ENCODE measurements at places on chromosomes 11 and 22. TPM values are rescaled to one million over a fixed set of nuclear protein-coding genes. Genes with fewer than 3 reads are reported as not detected.

DNA sequence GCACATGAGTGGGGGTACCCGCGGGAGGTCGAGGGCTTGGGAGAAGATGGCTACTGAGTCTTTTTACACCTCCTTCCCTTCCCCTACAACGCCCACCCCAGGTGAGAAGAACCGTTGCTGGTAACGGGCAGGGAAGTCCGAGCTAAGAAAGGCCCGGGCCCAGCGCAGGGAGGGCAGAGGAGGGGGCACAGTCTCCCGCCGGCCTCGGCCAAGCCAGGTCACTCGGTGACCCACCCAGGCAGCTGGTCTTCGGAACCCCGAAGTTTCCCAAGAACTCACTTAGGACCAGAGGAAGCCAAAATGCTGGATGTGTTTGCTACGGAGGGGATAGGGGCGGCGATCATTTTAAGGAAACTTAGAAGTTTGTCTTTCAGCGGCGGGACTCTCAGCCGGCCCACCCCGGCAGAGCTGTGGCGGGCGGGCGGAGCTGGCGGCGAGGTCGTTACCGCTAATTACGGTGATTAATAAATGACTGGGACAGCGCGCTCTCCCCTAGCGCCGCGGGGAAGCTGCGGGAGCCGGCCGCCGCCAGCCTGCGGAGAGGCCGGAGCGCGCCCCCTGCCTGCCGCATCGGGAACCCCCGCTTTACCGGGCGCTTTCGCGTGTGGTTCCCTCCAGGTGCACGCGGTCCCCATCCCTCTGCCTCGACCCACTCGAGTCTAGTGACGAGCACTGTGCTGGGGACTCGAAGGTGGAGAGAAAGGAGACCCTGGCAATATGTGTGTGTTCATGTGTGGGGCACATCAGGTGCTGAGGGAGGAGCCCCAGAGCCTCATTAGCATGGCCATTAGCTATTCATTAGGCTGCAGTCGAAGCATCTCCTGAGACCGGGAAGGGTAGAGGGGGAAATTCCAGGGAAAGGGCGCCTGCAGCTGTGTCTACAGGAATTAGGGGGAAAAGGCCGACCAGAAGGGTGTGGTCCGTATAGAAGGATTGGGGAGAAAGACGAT lies 945 bp downstream of the ROBO3 start:
- no peak for DNase-seq
- H3K4me1 ChIP-seq = peaks cover 26% of the 10 kb centered on the region
- H3K27me3 ChIP-seq = peaks cover 48% of the 10 kb centered on the region
- no peak overlapping the region for H3K27ac ChIP-seq
- no peak overlapping the region for H3K4me3 ChIP-seq

Gene JAML
- polyA plus RNA-seq = 169 TPM

Gene DGCR6
- 0.07 TPM for polyA plus RNA-seq

Gene KMT2A
- 17.9 TPM for polyA plus RNA-seq

DNA sequence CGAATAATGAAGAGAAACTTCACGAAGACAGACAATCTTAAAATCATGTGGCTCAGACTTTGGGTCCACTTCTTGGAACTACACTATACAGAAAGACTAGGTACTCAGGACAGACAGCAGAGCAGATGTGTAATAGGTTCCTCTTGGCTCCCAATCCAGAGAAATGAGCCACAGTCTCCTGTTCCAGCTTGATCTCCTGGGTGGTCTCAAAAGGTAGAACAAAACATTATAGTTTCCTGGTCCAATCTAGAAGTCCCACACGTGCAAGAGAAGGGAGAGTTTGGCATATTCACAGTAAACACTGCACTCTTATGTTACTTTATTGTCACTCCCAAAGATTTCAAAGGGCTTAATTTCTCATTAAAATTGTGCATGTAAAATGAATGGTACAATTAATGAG lies 134.5 kb upstream of the FIBIN start:
- no peak overlapping the region for H3K4me3 ChIP-seq
- no peak for DNase-seq
- no peaks in the 10 kb centered on the region for H3K4me1 ChIP-seq
- H3K36me3 ChIP-seq = no peaks in the 10 kb centered on the region
- no peak overlapping the region for H3K27ac ChIP-seq
- no peaks in the 10 kb centered on the region for H3K27me3 ChIP-seq

DNA sequence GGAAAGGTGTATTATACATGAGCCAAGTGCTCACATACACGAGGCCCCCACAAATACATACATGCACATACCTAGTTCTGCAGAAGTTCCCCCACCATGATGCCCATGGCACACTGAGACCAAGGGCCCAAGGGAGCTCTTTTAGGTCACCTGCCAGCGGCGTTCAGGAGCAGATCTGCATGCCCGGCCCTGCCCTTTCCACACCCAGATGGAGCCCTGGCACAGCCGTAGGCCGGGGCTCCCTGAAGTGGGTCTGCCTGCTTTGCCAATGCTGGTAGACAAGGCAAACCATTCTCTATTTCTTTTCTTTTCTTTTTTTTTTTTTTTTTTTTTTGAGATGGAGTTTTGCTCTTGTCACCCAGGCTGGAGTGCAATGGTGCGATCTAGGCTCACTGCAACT lies 21.5 kb downstream of the NFAM1 start:
- no peaks in the 10 kb centered on the region for H3K4me1 ChIP-seq
- no peaks in the 10 kb centered on the region for H3K36me3 ChIP-seq
- H3K27me3 ChIP-seq = no peaks in the 10 kb centered on the region
- no peak overlapping the region for H3K4me3 ChIP-seq
- no peak overlapping the region for H3K27ac ChIP-seq

GRCh38 chr11:105734426-105734825 lies 124.6 kb downstream of the GRIA4 start:
- no peaks in the 10 kb centered on the region for H3K36me3 ChIP-seq
- no peaks in the 10 kb centered on the region for H3K4me1 ChIP-seq
- H3K27ac ChIP-seq = no peak overlapping the region

Gene KCNJ4
- polyA plus RNA-seq = not detected

GRCh38 chr22:48320683-48321451 lies 1506.8 kb downstream of the BRD1 start:
- H3K4me3 ChIP-seq = no peak overlapping the region
- DNase-seq = no peak
- no peaks in the 10 kb centered on the region for H3K27me3 ChIP-seq
- no peaks in the 10 kb centered on the region for H3K4me1 ChIP-seq

- H3K27me3 ChIP-seq = no peaks in the 10 kb centered on the region
- H3K4me3 ChIP-seq = no peak overlapping the region
- no peaks in the 10 kb centered on the region for H3K4me1 ChIP-seq
- H3K27ac ChIP-seq = no peak overlapping the region
- DNase-seq = no peak
Observed at GRCh38 chr11:70720281-70720680, 322.0 kb downstream of the CTTN start.

- no peak overlapping the region for H3K4me3 ChIP-seq
- H3K36me3 ChIP-seq = no peaks in the 10 kb centered on the region
- no peaks in the 10 kb centered on the region for H3K4me1 ChIP-seq
- no peak overlapping the region for H3K27ac ChIP-seq
- no peaks in the 10 kb centered on the region for H3K27me3 ChIP-seq
Observed at GRCh38 chr22:49062155-49062801, 765.4 kb downstream of the BRD1 start.

GRCh38 chr22:29193021-29193420 lies 12.7 kb upstream of the EMID1 start:
- no peak overlapping the region for H3K27ac ChIP-seq
- H3K36me3 ChIP-seq = no peaks in the 10 kb centered on the region
- DNase-seq = no peak
- H3K27me3 ChIP-seq = no peaks in the 10 kb centered on the region
- H3K4me1 ChIP-seq = no peaks in the 10 kb centered on the region

GRCh38 chr22:30318799-30319419 lies 7.8 kb downstream of the TBC1D10A start:
- H3K4me3 ChIP-seq = no peak overlapping the region
- peaks cover 28% of the 10 kb centered on the region for H3K36me3 ChIP-seq
- peak overlapping the region; percentile 25 for H3K27ac ChIP-seq
- DNase-seq = no peak

Gene C11orf21
- polyA plus RNA-seq = 13.4 TPM

Gene MLC1
- polyA plus RNA-seq = 0.87 TPM

GRCh38 chr11:84642500-84642899 lies 984.6 kb downstream of the DLG2 start:
- no peak for DNase-seq
- no peaks in the 10 kb centered on the region for H3K27me3 ChIP-seq
- H3K27ac ChIP-seq = no peak overlapping the region
- no peak overlapping the region for H3K4me3 ChIP-seq
- H3K36me3 ChIP-seq = no peaks in the 10 kb centered on the region

GRCh38 chr11:133659538-133660201 lies 127.4 kb upstream of the OPCML start:
- H3K27me3 ChIP-seq = no peaks in the 10 kb centered on the region
- DNase-seq = no peak
- no peak overlapping the region for H3K27ac ChIP-seq
- no peak overlapping the region for H3K4me3 ChIP-seq

DNA sequence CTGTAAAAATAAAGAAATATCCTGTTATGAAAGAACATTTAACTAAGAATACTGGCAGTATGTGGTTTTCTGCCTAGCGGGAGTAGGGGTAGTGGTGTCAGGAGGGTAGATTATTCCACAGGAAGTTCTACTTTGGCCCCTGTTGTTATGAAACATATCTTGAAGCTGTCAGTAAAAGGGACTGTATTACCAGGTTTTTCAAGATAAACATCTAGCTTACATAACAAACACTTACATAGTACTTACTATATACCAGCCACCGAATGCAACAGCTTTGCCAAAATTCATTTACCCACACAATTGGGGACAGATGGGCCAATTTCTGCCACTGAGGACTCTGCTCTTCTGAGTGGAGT lies 3.7 kb downstream of the TMEM123 start:
- H3K36me3 ChIP-seq = peaks cover 41% of the 10 kb centered on the region
- no peak for DNase-seq
- peak overlapping the region; percentile 53 for H3K27ac ChIP-seq
- H3K4me1 ChIP-seq = peaks cover 61% of the 10 kb centered on the region
- no peaks in the 10 kb centered on the region for H3K27me3 ChIP-seq
- H3K4me3 ChIP-seq = peak overlapping the region; percentile 90

Gene ZNF280A
- not detected for polyA plus RNA-seq

GRCh38 chr22:24772493-24773220 lies 1.9 kb downstream of the PIWIL3 start:
- H3K27ac ChIP-seq = no peak overlapping the region
- H3K4me3 ChIP-seq = no peak overlapping the region
- no peak for DNase-seq
- no peaks in the 10 kb centered on the region for H3K4me1 ChIP-seq
- H3K27me3 ChIP-seq = no peaks in the 10 kb centered on the region

DNA sequence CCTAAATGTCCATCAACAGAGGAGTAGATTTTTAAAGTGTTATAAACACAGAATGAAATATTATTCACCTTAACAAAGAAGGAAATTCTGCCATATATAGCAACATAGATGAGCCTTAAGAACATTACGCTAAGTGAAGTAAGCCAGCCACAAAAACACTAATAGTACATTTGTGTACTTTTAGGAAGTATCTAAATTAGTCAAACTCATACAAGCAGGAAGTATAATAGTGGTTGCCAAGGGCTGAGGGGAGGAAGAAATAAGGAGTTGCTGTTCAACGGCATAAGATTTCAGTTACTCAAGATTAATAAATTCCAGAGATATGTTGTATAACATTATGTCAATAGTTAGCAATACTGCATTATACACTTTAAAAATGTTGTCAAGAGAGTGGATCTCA lies 181.7 kb upstream of the ZC3H12C start:
- no peak overlapping the region for H3K4me3 ChIP-seq
- H3K4me1 ChIP-seq = no peaks in the 10 kb centered on the region
- no peak overlapping the region for H3K27ac ChIP-seq
- no peak for DNase-seq
- H3K27me3 ChIP-seq = no peaks in the 10 kb centered on the region

Gene BEST1
- 1.2 TPM for polyA plus RNA-seq

GRCh38 chr11:79906164-79906563 lies 465.3 kb upstream of the TENM4 start:
- no peaks in the 10 kb centered on the region for H3K36me3 ChIP-seq
- H3K27me3 ChIP-seq = no peaks in the 10 kb centered on the region
- H3K4me1 ChIP-seq = no peaks in the 10 kb centered on the region
- H3K4me3 ChIP-seq = no peak overlapping the region
- DNase-seq = no peak

DNA sequence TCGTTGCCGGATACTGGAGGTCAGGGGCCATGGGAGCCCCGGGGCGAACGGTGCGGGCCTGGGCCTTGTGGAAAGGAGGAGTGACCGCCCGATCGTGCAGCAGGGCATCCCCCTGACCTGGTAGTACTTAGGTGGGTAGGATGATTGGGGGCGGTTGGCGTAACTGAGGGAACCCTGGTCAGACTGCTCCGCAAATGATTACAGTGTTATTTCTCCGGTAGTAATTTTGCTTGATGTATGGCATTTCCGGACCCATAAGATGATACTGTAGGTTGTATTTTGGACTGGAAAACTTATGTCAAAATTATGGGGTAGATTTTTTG lies 762 bp downstream of the MTMR3 start:
- no peaks in the 10 kb centered on the region for H3K36me3 ChIP-seq
- peaks cover 39% of the 10 kb centered on the region for H3K4me1 ChIP-seq
- H3K27me3 ChIP-seq = peaks cover 3% of the 10 kb centered on the region
- peak overlapping the region; percentile 75 for H3K4me3 ChIP-seq

DNA sequence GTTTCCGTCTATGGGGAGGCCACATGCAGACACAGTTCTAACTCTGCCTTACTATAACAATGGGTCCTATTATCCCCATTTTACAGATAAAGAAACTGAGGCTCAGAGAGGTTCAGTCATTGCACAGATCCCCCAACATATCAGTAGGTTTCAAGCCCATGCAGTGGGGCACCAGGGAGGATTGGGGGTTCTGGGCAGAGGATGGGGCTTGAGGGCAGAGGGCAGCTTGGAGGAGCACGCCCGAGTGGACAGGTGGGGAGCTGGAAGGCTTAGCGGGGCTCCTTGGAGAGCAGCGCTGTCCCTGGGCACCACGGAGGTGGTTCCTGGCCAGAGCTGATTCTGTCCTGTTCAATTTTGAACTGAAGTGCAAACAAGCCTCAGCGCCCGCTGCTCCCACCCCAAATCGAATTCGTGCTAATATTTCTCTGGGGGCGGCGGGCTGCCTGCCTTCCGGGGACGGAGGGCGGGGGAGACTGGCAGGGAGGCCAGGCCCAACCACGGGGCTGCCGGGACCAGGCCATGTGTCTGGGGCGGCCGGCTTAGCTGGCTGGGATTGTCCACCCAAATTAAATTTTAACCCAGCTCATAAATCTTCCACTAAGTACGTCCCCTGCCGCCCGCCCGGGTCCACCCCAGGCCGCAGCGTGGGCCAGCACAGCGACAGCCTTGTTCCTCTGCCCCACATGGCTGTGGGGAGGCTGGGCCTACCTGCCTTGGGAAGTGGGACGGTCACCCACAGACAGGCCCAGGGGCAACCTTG lies 49.4 kb downstream of the FLRT1 start:
- no peak overlapping the region for H3K4me3 ChIP-seq
- no peaks in the 10 kb centered on the region for H3K36me3 ChIP-seq
- H3K27ac ChIP-seq = no peak overlapping the region
- no peak for DNase-seq
- H3K27me3 ChIP-seq = no peaks in the 10 kb centered on the region

- H3K36me3 ChIP-seq = no peaks in the 10 kb centered on the region
- DNase-seq = no peak
- H3K4me3 ChIP-seq = no peak overlapping the region
Observed at GRCh38 chr11:15651816-15652215, 537.1 kb downstream of the INSC start.

Gene UFD1
- 113 TPM for polyA plus RNA-seq

Gene CD82
- polyA plus RNA-seq = 167 TPM

All from CD4-positive, CD25-positive, alpha-beta regulatory T cell (primary cell).